Mesothelial cell of epicardium (in vitro differentiated cells): ENCODE measurements at places on chromosomes 1 and 21.

GRCh38 chr1:14539953-14540563, 58.4 kb upstream of the KAZN start:
- no peak overlapping the region for H3K4me3 ChIP-seq
- DNase-seq, result no peak
- no peak overlapping the region for H3K27ac ChIP-seq
- peaks cover 5% of the 10 kb centered on the region for H3K4me1 ChIP-seq

DNA sequence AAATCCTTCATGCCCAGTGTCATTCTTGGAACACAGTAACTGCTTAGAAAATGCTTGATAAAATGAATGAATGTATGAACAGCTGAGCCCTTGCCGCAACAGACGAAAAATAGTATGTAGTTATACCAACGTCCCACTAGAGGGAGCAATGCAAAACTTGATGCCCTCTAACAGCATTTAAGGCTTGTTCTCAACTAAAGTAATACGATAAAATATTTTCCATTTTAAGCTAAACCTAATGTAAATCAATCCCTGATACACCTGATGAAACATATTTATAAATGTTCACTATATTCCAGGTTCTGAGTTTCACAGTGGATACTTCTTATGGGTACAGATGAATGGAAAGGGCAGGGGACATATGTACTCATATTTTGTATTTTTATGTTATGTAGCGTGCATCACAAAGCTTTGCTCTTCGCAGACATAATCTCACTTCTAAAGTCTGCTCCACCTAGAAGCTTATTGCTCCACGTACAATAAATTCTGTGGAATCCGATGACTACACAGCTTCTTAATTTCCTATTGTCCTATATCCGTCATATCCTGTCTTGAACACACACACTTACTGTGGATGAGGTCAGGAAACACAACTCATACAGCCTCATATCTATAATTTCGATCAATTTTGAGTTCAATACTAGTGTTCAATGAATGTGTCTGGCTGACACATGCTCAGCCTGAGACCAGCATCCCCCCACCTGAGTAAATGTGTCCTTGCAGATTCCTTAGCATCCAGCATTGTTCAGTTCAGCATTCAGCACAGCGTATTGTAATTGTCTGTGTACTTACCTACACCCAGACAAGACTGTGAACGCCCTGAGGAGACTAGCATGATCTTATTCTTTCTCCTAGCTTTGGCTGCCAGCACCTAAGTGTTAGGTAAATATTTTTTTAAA, 4.4 kb upstream of the UTP25 start:
- no peaks in the 10 kb centered on the region for H3K36me3 ChIP-seq
- no peak overlapping the region for H3K27ac ChIP-seq
- peaks cover 38% of the 10 kb centered on the region for H3K4me1 ChIP-seq
- no peak for DNase-seq
- peak overlapping the region; percentile 31 for H3K4me3 ChIP-seq

DNA sequence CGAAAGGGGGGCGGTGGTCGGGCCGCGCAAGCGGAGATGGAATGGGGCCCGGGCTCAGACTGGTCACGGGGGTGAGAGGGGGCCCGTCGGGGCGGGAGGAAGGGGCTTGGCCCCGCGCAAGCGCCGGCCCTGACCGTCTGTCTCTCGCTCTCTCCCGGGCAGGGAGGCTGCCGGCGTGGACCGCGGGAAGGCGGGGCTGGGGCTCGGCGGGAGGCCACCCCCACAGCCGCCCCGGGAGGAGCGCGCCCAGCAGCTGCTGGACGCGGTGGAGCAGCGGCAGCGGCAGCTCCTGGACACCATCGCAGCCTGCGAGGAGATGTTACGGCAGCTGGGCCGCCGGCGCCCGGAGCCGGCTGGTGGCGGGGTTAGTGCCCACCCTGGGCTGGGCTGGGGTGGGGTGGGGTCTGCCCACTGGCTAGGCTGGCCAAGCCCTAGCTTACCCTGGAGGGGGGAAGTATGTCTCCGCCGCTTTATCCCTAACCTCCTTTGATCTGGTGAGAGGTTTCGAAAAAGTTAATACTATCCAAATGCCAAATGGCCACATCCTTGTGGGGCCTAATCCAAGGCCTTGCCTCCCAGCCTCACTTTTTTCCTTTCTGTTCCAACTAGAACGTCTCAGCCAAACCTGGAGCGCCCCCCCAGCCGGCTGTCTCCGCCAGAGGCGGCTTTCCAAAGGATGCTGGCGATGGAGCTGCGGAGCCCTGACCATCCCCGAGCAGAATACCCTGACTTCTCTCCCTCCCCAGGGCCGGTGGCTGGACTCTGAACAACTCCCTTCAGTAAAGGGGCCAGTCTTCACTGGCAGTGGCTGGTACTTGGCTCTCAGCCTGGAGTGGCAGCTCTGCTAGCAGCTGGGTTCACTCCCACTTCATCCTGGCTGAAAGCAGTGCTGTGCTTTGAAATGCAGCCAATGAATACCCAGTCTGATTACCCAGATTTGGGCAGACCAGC, 636 bp upstream of the YRDC start:
- H3K27me3 ChIP-seq, result no peaks in the 10 kb centered on the region
- peak overlapping the region; percentile 95 for H3K27ac ChIP-seq
- peak; percentile 53 for DNase-seq
- H3K4me1 ChIP-seq, result peaks cover 13% of the 10 kb centered on the region
- H3K36me3 ChIP-seq, result peaks cover 12% of the 10 kb centered on the region
- peak overlapping the region; percentile 91 for H3K4me3 ChIP-seq

GRCh38 chr1:228996281-228996680, 261.0 kb downstream of the RHOU start:
- no peaks in the 10 kb centered on the region for H3K27me3 ChIP-seq
- no peak overlapping the region for H3K4me3 ChIP-seq
- H3K4me1 ChIP-seq, result peaks cover 9% of the 10 kb centered on the region
- no peak for DNase-seq
- H3K27ac ChIP-seq, result no peak overlapping the region

DNA sequence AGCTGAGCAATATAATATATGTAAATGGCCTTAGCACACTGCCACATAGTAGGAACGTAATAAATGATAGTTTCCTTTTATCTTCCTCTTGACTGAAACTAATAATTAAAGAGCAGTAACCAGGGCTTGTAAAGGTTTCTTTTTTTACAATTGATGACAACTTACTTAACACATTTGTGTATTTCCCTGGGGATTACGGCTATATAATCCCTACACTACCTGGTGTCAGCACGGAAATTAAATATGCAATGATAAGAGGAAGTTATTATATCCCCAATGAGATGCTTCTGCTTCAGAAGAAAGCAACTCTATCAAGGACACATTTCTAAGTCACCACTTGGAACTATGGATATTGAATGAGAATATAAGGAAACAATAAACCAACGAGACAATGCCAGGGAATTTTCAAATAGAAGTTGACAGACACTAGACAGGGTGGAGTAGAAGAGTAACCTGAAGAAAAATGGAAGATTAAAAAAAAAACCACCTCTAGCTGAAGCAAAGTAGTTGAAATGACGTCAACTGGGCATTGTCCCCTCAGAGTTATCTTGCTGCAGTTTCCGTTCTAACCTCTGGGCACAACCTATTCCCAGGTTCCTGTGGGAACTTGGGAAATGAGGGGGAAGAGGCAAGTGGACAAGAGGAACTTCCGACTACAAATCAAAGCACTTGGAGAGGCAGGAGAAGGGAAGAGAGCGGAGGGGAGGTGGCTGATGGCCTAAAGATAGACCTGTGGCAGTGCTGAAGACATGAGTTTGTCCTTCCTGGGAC, 66.5 kb downstream of the PLPP3 start:
- no peak overlapping the region for H3K27ac ChIP-seq
- peaks cover 34% of the 10 kb centered on the region for H3K36me3 ChIP-seq
- H3K27me3 ChIP-seq, result no peaks in the 10 kb centered on the region
- no peak for DNase-seq
- H3K4me3 ChIP-seq, result no peak overlapping the region
- H3K4me1 ChIP-seq, result peaks cover 25% of the 10 kb centered on the region

DNA sequence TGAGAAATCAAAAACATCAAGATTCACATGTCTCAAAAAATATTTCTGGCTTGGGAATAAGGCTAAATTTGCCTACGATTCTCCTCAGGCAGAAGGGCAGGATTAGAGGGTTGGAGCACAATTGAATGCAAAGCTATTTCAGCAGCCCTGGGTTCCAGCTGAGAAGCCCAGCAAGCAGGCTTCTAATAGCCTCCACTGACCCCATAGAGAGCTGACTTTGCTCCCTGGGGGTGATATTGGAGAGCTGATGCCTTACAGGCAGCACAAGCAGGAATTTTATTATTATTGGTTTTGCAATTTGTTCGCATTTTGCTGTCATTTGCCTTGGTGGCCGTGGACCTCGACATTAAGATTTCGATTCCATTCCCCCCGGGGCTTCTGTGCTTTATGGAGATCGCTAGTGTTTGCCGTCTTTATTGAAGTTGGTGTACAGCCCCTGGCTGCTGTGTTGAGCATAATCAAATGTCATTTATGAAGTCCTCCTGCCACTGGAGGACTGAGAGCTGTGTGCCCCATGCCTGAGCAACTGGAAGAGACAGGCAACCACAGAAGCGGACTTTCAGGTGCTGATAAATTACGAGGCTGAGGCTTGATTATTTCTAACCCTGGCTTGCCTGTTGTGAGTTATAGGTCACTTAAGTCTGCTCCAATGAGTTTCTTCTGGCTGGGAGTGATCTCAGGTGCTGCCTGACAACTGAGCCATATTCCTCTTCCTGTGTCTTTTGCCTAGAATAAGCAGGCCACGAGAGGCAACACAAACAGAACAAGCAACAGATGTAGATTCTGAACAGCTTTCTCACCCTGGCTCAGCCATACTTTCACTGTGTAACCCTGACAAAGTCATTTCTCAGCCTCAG, 518.4 kb upstream of the CAMK1G start:
- H3K36me3 ChIP-seq, result no peaks in the 10 kb centered on the region
- H3K4me1 ChIP-seq, result peaks cover 15% of the 10 kb centered on the region
- no peaks in the 10 kb centered on the region for H3K27me3 ChIP-seq
- DNase-seq, result no peak
- H3K4me3 ChIP-seq, result no peak overlapping the region

GRCh38 chr1:47230692-47231300, 1.2 kb downstream of the TAL1 start:
- H3K27ac ChIP-seq, result peak overlapping the region; percentile 39
- H3K36me3 ChIP-seq, result no peaks in the 10 kb centered on the region

DNA sequence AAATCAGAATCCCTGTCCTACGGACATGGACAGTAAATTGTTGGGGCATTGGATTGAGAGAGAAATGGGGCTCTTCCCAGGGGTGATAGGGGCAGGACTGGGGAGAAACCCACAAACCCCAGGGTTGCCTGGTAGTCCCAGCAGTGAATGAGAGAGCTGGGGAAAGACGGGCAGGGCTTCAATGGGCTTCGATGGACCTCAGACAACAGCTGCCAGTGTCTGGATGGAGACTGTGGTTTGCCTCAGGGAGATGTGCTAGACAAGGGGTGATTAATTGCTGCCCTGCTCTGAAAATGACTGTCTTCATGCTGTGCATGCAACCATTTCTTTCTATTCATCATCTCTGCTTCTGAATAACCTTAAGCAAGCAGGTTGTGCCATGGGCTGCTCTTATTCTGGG, 7.4 kb downstream of the GPR25 start:
- peaks cover 9% of the 10 kb centered on the region for H3K4me1 ChIP-seq
- H3K27ac ChIP-seq, result no peak overlapping the region
- DNase-seq, result no peak
- no peak overlapping the region for H3K4me3 ChIP-seq
- H3K27me3 ChIP-seq, result no peaks in the 10 kb centered on the region

DNA sequence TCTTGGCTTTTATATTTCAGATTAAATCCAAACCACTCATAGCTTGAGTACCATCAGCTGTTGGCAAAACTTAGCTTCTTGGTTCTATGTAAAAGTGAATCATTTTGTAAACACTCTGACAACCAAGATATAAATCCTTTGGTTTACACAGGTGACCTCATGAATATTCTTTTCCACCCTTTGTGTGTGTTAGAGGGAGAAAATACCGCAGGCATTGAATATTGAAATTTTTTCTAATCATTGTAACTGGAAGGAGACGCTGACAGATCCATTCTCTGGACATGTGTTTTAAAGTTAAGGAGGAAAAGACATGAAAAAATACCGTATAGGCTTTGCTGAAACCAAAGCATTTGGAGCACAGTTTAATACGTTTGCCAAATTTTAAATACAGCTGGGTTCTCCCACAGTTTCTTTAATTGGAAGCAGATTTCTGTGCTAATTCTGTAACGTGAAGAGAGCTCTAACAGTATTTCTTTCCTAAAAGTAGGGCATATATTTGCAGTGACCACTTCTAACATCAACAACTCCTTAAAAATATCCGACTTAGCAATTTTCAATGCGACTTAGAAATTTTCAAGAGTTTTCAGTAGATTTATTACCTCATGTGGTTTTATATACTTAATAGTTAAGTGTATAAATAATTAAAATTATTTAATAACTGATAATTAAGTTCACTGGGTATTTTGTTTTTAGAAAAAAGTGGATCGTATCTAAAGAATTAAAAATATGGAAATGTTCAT, 388.2 kb downstream of the USP25 start:
- peaks cover 23% of the 10 kb centered on the region for H3K36me3 ChIP-seq
- H3K27me3 ChIP-seq, result no peaks in the 10 kb centered on the region
- peak overlapping the region; percentile 10 for H3K4me3 ChIP-seq
- peak overlapping the region; percentile 87 for H3K27ac ChIP-seq
- H3K4me1 ChIP-seq, result peaks cover 27% of the 10 kb centered on the region
- DNase-seq, result no peak

DNA sequence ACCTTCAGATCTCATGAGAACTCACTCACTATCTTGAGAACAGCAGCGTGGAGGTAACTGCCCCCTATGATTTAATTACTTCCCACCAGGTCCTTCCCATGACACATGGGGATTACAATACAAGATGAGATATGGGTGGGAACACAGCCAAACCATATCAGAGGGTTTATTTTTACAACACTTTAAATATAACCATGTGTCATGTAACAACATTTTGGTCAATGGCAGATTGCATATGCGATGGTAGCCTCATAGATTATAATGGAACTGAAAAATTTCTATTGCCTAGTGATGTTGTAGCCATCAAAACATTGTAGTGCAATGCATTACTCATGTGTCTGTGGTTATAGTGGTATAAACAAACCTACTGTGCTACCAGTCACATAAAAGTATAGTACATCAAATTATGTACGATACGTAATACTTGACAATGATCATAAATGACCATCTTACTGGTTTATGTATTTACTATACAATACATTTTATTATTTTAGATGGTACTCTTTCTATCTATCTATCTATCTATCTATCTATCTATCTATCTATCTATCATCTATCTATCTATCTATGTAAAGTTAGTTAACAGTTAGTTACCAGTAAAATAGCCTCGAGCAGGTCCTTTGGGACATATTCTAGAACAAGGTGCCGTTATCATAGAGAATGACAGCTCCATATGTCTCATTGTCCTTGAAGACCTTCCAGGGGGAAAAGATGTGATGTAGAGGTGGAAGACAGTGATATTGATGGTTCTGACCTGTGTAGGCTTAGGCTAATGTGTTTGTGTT, 12.6 kb upstream of the S100B start:
- DNase-seq, result no peak
- no peaks in the 10 kb centered on the region for H3K4me1 ChIP-seq
- peaks cover 23% of the 10 kb centered on the region for H3K27me3 ChIP-seq
- H3K4me3 ChIP-seq, result no peak overlapping the region
- no peaks in the 10 kb centered on the region for H3K36me3 ChIP-seq
- H3K27ac ChIP-seq, result no peak overlapping the region

GRCh38 chr1:237012788-237013383, 8.6 kb upstream of the MT1HL1 start:
- H3K36me3 ChIP-seq, result no peaks in the 10 kb centered on the region
- no peak overlapping the region for H3K4me3 ChIP-seq
- DNase-seq, result no peak
- no peaks in the 10 kb centered on the region for H3K27me3 ChIP-seq

GRCh38 chr1:248820041-248820585, 5.6 kb downstream of the SH3BP5L start:
- no peak overlapping the region for H3K4me3 ChIP-seq
- peaks cover 23% of the 10 kb centered on the region for H3K4me1 ChIP-seq
- H3K27ac ChIP-seq, result no peak overlapping the region
- no peak for DNase-seq
- H3K27me3 ChIP-seq, result no peaks in the 10 kb centered on the region
- peaks cover 16% of the 10 kb centered on the region for H3K36me3 ChIP-seq
